ENCODE measurements at places on chromosomes 2 and 18.

- no peak for DNase-seq
Observed at GRCh38 chr2:9655441-9656269, 24.9 kb upstream of the YWHAQ start.

- no peak for DNase-seq
Observed at GRCh38 chr2:238731961-238732360, 115.9 kb upstream of the TWIST2 start.

GRCh38 chr18:56086786-56087185, 498.8 kb upstream of the TCF4 start:
- DNase-seq, result no peak

- no peak for DNase-seq
Observed at GRCh38 chr2:217975626-217976025, 27.2 kb downstream of the TNS1 start.

- no peak for DNase-seq
Observed at GRCh38 chr2:166921261-166921896, 33.1 kb downstream of the XIRP2 start.

- no peak for DNase-seq
Observed at GRCh38 chr2:200408428-200409316, 101.2 kb downstream of the KCTD18 start.

DNA sequence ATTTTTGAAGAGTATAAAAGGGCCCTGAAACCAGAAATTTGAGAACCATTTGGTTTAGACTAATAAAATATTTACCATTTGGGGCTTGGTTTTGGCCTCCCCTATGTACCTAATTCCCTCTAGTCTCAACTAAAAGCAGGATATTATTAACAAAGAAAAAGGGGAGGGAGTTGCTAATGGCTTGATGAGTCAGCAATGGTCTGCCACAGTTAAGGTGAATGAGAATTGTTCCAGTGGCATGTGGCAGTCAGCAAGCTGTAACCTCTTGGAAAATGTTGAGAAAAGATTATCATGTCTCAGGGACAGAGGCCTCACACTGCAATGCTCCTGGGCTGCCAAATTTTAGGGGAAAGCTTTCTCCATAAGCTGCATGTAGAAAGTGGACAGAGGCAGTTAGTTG, 20.1 kb upstream of the SLC39A10 start:
- DNase-seq, result no peak
